AG04449 (cell line): ENCODE measurements at places on chromosomes 13 and 19.
A peak's percentile ranks its signal among the peaks of the same experiment; 100 is the strongest.

DNA sequence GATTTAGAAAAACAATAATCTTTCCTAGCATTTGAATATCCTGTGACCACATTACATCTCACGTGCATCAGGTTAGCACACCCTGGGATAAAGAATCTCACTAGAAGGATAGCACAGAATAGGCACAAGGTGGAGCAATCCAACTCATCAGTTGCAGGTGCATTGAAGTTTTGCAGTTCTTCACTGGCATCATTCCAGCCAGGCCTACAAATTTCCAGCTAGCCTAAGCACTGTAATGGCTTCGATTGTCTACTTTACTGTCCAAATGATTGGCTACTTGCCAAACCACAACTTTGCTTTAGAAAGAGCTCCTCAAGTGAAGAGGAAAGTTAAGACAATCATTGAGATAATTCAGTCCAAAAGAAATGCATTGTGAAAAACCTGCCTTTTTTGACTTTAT, 89.5 kb downstream of the SPRY2 start:
- no peak for DNase-seq

GRCh38 chr19:35740423-35741202, 1.6 kb downstream of the IGFLR1 start:
- peak; percentile 51 for DNase-seq

GRCh38 chr19:31220540-31220939, 128.7 kb downstream of the TSHZ3 start:
- DNase-seq, result no peak

GRCh38 chr13:23436680-23437079, 3.2 kb upstream of the SACS start:
- no peak for DNase-seq

GRCh38 chr13:95540888-95541287, 11.6 kb upstream of the CLDN10 start:
- DNase-seq, result no peak

GRCh38 chr19:30119180-30119908, 177.3 kb downstream of the URI1 start:
- DNase-seq, result no peak

DNA sequence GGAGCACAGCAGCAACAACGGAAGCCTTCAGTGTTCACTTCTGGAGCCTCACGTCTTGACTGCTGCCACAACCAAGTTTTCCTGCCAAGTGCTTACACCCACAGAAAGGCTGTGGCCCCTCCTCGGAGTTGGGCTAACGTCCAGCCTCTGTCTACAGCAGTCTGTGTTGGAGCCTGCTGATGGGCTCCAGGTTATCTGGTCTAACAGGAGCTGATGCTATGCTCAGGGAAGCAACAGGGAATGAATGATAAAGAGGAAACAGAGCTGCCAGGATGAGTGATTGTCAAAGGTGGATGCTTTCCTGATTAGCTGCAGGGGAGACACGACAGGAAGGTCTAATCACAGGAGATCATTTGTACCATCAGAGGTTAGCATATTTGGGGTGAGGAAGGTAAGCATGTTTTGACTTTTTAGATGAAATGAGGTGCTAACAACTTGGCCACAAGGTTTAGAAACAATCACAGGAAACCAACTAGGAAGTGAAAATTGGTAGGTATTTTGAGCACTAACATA, 53.8 kb upstream of the RCBTB2 start:
- DNase-seq, result no peak

DNA sequence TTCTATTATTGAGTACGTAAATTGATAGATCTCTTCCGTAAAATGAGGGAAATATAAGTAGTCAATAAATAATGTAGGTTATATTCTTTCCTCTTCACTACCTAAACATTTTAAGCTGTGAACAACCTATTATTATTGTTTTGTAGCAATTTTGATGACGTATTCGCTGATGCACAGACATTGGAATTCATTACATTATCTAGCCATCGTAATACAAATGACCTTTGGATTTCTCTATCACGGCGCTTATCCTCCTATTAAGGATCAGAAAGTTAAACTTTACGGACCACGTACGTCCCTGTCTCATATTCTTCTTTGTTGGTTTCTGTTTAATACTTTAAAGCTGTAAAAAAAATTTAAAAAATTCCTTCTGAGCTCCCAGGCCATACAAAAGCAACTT, 264.9 kb downstream of the ITGBL1 start:
- no peak for DNase-seq

DNA sequence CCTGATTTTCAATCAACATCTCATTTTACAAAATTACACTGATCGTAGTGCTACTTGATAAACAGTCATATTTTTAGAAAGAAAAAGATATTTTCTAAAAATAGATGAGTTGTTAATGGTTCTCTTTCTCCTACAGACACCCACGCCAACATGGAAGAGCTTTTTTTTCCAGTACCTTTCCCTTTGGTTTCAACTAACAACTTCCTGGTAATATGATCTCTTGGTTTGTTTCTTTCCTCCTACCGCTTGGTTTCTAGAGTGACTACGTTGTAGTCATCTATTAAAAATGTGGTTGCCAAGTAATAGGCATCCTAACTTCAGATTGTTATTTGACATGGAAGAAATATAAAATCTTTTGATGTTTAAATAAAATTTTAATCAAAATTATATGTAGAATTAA, 189.0 kb downstream of the LACC1 start:
- DNase-seq, result no peak

DNA sequence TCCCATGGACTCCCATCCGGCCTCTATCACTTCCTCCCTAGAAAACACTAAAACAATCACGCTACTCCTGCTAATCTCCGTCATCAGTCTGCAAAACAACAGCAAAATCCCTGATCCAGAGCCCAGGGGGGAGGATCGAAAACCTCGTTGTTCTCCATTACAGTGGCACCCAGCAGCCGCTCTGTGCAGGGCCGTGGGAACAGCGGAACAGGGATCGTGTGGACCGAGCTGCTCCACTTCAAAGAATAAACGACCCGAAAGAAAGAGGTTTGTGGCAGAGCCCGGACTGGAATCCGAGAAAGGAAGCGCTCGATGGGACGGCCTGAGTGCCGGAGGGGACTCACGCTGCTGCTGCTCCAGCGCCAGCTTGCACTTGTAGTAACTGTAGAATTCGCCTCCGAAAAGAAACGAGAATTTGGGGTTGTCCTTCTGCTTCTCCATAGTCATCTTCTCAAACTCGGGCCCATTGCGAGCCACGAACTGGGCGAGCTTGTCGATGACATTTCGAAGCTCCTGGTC, 652 bp downstream of the CHERP start:
- DNase-seq, result no peak

GRCh38 chr19:20662421-20663105, 1.2 kb upstream of the ZNF626 start:
- no peak for DNase-seq

- no peak for DNase-seq
Observed at GRCh38 chr13:110005563-110005962, 219.2 kb upstream of the IRS2 start.

- peak; percentile 19 for DNase-seq
Observed at GRCh38 chr13:31982540-31982939, 49.0 kb upstream of the FRY start.

DNA sequence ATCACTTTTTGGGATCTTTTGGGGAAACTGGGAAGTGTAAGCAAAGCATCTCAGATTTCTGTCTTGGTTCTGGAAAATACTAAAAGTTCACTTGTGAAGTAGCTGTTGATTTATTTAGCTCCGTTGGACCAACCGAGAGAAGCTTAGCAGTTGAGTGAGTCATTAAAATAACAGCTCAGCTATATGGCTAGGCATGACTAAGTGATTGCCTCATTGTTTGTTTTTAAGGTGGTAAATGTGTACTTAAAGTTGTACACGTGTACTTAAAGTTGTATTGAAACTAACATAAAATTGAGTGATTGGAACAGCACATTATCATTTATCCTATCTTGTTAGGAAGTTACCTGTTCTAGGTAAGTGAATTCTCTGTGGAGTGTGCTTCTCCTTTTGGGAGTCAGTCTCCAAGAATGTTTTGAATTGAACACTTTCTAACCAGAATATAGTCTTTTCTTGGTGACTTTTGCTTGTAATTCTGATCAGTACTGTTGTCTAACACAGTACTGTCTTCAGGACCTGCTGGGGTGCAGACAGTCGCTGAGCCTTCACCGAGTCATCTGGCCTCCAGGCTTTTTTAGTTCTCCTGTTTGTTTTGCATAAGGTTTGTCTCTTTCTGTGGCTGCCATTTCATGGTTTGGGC, 2.9 kb upstream of the DCUN1D2 start:
- peak; percentile 93 for DNase-seq

- DNase-seq, result no peak
Observed at GRCh38 chr19:45467456-45468158, at the start of gene FOSB. TSS of gene FOSB (plus strand) at chr19:45467996. CDS start at chr19:45468587, 591 bp downstream.

- DNase-seq, result no peak
Observed at GRCh38 chr13:27797228-27797624, 4.9 kb downstream of the GSX1 start.

DNA sequence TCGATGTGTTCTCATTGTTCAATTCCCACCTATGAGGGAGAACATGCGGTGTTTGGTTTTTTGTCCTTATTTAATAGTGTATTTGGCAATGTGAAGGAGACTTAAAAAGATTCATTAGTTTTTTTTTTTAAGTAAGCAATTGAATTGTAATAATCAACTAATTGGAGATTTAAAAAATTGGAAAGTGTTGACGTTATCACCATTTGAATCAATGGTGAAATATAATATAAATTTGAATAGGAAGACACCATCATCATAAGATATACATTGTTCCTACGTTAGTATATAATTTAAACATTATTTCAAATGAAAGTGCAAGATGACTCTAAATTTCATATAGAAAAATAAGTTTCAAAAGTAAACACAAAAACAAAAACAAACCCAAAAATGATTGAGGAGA, 2858.1 kb upstream of the PCDH20 start:
- DNase-seq, result no peak

DNA sequence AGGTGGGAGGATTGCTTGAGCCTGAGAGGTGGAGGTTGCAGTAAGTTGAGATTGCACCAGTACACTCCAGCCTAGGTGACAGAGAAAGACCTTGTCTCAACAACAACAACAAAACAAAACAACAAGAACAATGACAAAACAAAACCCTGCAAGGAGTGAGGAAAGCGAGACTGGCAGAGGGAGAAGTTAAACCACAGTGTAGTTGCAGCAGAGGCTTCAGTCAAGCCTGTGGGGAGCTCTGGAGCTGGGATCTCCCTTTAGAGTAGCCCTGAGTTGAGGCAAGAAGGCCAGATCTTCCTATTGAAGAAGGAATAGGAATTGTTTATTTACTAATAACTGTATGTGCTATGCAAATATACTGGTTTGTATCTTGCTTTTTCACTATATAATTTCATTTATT, 25.3 kb upstream of the RNASEH2B start:
- DNase-seq, result no peak

GRCh38 chr19:35369522-35369921, 1.3 kb upstream of the GPR42 start:
- no peak for DNase-seq

GRCh38 chr19:29376855-29377354, 148.9 kb upstream of the VSTM2B start:
- DNase-seq, result no peak

DNA sequence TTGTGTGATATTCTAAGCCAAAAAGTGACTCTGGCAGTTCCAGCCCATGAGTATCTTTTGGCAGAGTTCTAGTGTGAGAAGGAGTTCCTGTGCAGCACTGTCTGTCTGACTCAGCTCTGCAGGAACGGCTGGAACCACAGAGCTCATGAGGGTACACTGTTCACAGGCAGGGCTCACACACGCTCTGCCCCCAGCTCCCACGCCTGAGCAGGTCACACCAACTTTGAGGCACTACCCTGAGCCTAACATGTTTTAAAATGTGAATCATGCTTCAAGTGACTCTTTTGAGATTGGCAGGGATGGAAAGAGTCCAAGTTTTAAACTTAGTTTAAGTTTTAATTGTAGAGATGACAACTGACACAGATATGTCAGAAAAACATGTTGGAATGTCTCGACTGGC, 1203.3 kb downstream of the UQCRFS1 start:
- DNase-seq, result no peak

GRCh38 chr13:25280396-25280795, 6.9 kb downstream of the MTMR6 start:
- no peak for DNase-seq

DNA sequence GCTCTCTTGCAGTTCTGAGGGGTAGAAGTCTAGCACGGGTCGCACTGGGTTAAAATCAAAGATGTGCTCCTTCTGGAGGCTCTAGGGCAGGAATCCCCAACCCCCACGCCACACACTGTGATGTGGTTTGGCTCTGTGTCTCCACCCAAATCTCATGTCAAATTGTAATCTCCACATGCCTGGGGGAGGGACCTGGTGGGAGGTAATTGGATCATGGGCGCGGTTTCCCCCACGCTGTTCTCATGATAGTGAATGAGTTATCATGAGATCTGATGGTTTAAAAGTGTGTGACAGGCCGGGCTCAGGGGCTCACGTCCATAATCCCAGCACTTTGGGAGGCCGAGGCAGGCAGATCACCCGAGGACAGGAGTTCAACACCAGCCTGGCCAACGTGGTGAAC, 26.6 kb upstream of the CALM3 start:
- no peak for DNase-seq

DNA sequence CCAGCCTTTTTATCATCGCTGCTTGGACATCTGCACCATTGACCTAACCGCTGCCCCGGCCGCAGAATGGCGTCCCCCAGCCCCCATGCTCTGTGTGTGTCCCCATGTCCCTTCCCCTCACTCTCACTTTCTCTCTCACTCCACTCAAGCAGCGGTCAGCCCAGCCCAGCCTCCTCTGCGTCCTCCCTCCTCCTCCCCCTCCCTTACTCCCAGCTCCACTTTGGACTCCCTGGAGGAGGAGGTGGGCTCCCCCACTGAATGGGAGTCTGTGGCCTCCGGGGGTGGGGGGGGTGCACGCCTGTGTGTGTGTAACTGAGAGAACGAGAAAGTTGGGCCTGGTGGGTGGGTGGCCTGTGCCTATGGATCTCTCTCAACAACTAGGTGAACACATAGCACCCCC, 2.2 kb downstream of the MAP2K7 start:
- no peak for DNase-seq

DNA sequence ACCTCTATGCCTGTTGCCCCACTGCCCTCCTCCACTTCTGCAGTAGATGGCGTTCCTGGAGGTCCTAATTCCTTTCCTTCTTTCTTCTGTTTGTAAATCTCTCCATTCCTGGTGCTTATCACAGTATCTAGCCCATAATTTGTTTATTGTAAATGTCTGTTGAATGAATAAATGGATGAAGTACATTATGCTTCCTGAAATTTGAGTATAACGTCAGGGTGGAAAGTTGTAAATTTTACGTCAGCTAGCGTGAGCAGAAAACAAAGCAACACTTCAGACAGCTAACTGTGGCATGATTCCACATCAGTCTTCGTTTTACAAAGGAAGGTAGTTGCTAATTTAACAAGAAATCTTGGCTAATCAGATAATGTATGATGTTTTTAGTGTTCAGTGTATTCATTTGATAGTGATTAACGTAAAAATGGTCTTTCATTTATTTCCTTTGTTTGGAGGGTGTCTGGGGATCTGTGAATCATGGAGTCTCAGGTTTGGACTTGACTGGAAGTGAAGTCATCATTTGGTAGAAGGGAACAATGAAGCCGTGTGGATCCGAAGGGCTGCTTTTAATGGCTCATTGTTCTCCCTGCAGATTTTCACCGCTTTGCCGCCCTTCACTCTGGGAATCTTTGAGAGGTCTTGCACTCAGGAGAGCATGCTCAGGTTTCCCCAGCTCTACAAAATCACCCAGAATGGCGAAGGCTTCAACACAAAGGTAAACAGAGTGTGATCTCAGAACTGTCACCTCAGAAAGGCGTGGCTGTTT, 215.1 kb downstream of the SHISA2 start:
- no peak for DNase-seq
